ENCODE measurements at places on chromosomes 3 and 15.
A peak's percentile ranks its signal among the peaks of the same experiment; 100 is the strongest.

- no peak for DNase-seq
Measured at GRCh38 chr15:51697163-51697562, 15.9 kb downstream of the SCG3 start.

- DNase-seq: no peak
Measured at GRCh38 chr3:158127250-158128219, 17.6 kb downstream of the RSRC1 start.

GRCh38 chr3:154954757-154955156, 125.4 kb upstream of the MME start:
- DNase-seq: no peak

DNA sequence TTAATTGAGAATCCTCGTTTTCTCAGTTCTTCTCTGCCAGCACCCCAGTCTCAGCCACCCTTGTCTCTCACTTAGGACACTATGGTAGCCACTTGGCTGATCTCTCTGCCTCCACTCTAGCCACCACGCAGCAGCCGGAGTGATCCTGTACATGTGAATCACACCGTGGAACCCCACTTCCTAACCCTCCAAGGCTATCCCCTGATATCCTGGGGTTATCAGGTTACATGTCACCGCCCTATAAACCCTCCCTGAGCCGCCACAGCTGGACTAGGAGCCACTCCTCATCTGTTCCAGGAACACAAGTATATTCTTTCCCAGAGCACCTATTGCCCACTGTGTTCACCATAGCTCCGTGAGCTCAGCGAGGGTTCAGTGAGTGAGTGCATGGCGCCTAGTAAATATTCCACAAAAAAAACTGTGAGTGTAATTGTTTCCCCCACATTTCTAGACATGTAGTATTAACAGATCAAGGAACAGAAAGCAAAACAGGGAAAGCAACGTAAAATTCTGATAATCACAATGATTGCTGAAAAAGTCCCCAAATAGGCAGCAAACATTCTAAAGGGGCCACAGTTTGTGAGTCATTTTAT, 661 bp upstream of the PARP14 start:
- no peak for DNase-seq

DNA sequence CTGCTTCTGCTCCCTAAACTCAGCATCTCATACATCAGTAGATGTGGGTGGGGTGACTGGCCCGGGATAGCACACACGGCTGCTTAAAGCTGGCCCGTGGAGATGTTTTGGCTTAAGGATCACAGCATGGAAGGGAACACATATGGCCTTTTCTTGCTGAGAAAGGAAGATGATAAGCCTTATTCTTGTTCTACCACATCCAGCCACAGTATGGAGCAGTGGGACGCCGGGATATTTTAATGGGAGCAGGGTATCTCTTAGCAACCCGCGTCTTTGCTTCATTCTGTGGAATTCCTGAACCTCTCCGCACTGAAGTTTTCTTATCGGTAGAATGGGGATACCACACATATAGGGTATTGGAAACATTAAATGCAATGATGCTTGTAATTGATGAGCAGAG, 94.1 kb upstream of the PROK2 start:
- DNase-seq: no peak

DNA sequence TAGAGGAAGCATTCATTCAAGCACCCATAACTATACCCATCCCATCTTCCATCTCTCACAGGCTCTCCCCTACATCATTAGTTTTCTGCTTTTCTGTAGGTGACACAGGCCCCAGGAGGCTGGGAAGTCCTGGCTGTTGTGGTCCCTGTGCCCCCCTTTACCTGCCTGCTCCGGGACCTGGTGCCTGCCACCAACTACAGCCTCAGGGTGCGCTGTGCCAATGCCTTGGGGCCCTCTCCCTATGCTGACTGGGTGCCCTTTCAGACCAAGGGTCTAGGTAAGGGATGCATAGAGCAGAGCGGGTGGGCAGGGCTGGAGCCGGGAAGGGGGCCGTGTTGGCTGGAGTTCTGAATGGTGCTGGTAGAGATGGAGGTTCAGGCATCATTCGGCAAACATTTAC, 8.2 kb downstream of the TYRO3 start:
- no peak for DNase-seq

GRCh38 chr3:38487323-38487722, 8.8 kb upstream of the EXOG start:
- DNase-seq: no peak

- DNase-seq: peak; percentile 38
Measured at GRCh38 chr3:66441129-66441528, 59.7 kb downstream of the LRIG1 start.

- DNase-seq: no peak
Measured at GRCh38 chr3:7520059-7520458, 659.1 kb downstream of the GRM7 start.

GRCh38 chr3:66268864-66269263, 48.1 kb downstream of the SLC25A26 start:
- DNase-seq: no peak

DNA sequence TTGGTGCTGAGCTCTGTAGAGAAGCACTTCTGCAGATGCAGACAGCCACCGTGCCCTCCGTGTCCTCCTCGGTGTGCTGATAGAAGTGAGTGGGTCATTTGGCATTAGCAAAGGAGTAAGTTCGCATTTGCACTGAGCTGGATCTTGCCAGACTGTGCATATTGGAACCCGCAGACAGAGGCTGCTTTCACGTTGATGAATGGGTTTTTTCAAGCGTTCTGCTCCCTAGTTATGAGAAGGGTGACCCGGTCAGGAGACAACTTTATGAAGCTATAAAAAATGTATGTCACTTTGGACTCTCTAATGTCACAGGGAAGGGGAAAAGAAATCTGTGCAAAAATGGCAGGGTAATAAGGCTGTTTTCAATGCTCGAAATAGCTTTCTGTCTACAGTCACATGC, 739.4 kb downstream of the MCTP2 start:
- no peak for DNase-seq

- no peak for DNase-seq
Measured at GRCh38 chr3:73423116-73423515, 201.6 kb downstream of the PDZRN3 start.

- no peak for DNase-seq
Measured at GRCh38 chr3:195548501-195548900, 5.4 kb upstream of the PPP1R2 start.

- no peak for DNase-seq
Measured at GRCh38 chr3:151431940-151432339, 28.9 kb downstream of the IGSF10 start.

- DNase-seq: no peak
Measured at GRCh38 chr15:84947947-84948830, 33.5 kb upstream of the PDE8A start.

GRCh38 chr3:179464323-179465092, 13.2 kb upstream of the GNB4 start:
- DNase-seq: no peak

DNA sequence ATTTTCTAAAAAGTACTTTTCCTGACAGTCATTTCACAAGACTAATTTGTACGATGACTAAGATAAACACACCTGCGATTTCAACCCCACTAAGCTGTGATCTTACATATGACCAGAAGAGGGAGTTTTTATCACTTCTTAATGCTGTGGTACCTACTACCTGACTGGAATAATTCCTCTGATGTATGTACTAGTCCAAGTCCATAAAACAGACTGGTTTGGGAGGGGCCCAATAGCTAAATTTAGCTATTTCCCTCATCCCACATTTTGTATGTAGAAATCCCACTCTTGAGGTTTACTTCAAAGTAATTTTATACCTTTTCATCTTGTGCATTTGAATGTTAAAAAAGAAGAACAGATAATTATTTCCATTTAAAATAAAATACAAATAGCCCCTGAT, 49.7 kb upstream of the SCAANT1 start:
- DNase-seq: peak; percentile 16

- DNase-seq: no peak
Measured at GRCh38 chr3:23954144-23954543, 9.1 kb downstream of the NR1D2 start.

- no peak for DNase-seq
Measured at GRCh38 chr3:122536632-122537001, 21.9 kb upstream of the KPNA1 start.

GRCh38 chr3:124560666-124561215, 169.5 kb upstream of the UMPS start:
- DNase-seq: no peak

- DNase-seq: no peak
Measured at GRCh38 chr3:184169896-184170875, 4.5 kb upstream of the AP2M1 start.

- DNase-seq: no peak
Measured at GRCh38 chr3:27960133-27960532, 238.0 kb upstream of the EOMES start.

- peak; percentile 35 for DNase-seq
Measured at GRCh38 chr3:53160660-53161449, at the start of gene PRKCD. TSS of gene PRKCD (plus strand) at chr3:53161209. CDS start at chr3:53178423, 17,214 bp downstream.

DNA sequence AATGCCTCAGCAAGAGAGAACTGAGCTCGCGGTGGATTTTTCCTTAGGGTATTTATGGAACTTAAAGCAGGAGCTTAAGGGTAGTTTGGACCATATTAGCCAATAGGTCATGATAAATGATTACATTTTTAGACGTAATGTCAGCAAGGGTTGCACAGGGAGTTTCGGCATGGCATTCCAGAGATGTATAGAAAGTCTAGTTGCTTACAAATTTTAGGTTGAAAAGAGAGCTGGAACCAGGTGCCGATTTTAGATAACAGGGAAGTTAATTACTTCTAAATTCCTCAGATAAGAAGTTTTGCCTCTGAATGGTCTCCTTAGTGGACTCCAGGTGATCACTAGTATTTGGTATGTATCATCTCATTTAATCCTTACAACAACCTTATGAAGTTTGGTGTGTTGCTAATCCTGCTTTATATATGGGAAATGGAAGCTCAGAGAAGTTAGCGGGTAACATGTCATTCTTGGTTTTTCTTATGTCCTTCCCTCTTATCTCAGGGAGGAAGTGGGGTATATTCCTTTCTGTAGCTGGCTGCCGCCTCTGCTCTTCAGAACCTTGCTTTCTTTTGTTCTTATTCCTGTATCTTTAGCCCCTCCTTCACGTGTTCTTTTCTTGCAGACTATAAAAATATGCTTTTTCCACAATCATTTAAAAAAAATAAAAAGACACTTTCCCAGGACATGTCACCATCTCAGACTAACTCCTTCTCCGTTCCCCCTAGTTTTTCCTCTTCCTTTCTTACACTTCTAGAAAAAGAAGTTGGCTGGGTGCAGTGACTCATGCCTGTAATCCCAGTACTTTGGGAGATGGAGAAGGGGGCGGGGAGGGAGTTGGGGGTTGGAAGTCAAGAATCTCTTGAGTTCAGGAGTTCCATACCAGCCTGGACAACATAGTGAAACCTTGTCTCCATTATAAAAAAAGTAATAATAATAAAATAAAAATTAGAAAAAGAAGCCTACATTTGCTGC, 25.7 kb downstream of the IQGAP1 start:
- no peak for DNase-seq

DNA sequence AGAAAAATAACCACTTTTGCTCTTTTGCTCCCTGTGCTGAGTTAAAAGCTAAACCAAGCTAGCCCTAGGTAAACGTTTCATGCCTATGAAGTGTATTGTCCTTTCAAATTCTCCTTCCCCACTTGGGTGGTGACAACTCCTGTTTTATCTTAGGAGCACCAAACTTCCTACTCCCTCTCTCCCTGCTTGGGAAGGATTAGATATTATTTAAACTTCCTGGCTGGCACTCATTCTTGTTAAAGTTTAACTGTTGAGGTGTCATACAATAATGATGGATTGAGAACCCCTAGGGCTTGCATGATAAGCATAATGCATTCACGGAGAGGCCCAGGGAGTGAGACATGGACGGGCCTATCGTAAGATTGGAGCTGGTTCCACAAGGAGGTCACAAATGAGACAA, 29.5 kb downstream of the B4GALT4 start:
- no peak for DNase-seq

DNA sequence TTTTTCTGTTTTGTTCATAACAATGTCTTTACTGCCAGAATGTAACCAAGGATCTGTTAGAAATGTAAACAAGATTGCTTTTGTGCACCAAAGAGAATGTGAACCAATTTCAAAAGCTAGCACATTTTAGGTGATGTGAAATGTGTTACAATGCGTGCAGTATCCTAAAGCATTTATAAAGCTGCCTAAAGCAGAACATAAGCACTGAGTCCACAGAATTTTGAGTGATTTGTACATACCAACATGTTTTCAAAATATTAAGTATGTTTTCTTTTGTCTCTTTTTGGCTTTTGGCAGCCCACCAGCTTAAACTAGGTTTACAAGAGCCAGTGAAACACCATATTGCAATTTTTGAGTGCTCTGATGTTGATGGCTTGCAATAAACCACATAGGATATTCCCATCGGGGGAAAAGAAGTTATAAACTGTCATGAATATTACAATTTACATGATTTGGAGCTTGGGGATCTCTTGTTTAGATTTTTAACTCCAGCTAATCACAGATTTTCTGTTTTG, 364.0 kb downstream of the ZIC1 start:
- DNase-seq: no peak

DNA sequence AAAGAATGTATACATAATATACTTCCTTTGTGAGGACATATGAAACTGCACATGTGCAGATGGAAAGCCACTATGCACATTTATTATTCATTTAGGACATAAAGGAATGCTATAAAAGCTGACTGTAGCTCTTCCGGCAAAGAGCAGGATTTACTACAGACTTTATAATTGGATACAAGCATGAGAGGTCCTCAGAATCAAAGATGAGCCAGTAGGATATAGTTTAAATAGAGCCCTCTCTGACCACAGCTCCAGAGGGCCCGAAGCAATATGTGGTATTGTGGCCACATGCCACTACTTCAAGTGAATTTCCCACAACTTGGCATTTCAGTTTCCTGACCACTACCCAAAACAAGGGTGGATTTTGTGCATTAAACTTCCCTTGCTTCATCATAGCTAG, 140.9 kb downstream of the ATP8B4 start:
- DNase-seq: no peak

- no peak for DNase-seq
Measured at GRCh38 chr15:80834906-80835305, 55.7 kb downstream of the CEMIP start.

DNA sequence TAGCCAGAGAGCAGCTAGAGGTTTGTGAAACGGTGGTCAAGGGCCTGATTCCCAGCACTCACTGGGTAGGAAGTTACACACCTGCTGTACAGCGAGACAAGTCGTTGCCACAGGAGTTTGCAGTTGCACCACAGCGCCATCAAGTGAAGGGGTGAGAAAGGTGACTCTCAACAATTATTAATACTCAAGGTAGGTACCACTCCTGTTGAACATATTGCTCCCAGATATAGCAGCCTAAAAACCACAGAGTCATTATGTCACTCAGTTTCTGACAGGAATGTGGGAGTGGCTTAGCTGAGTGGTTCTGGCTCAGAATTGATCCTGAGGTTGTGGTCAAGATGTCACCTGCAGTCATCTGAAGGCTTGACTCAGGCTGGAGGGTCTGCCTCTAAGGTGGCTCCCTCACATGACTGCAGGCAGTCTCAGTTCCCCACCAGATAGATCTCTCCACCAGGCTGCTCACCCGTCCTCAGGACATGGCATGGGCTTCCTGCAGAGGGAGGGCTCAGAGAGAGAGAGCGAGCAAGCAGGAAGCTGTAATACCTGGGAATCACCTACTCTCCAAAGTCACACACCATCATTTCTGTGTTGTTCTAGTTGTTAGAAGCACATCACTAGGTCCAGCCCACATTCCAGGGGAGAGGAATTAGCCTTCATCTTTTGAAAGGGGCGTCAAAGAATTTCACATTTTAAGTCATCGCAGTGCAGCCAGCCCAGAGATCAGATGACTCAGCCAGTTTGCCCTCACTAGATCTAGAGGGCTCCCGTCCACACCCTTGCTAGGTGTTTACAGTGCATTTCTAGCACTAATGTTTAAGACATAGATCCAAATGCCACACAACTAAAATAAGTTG, 17.0 kb upstream of the ANO10 start:
- no peak for DNase-seq

GRCh38 chr3:107369791-107370190, 7.4 kb upstream of the CCDC54 start:
- DNase-seq: no peak

Measured in DMS 273 treated with DMSO at 0.1 percent for 48 hours (cell line).